SW 1271 (cell line): ENCODE measurements at places on chromosomes 11 and 22.

- DNase-seq: no peak
These were observed 20.7 kb downstream of the DIXDC1 start for GRCh38 chr11:111957663-111958444.

DNA sequence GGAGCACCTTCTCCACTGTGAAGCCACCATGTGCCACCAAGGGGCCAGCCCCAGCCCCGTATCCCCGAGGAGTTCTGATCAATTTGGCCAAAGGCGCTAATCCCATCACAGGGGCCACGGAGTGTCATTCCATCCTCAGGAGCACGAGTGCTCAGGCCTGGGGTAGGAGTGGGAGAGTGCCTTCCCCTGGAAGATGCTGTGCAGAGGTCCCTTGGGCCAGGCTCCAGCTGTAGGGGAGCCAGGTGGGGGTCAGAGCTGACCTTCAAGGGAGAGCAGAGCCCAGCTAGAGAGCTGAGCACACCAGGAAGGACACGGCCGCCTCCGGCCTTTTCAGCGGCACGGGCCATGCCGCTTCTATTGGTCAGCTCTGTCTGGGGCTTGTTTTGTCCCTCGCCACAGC, 1459.9 kb downstream of the BRD1 start:
- no peak for DNase-seq

- no peak for DNase-seq
These were observed 14.0 kb upstream of the SLC43A3 start for GRCh38 chr11:57440744-57441414.

DNA sequence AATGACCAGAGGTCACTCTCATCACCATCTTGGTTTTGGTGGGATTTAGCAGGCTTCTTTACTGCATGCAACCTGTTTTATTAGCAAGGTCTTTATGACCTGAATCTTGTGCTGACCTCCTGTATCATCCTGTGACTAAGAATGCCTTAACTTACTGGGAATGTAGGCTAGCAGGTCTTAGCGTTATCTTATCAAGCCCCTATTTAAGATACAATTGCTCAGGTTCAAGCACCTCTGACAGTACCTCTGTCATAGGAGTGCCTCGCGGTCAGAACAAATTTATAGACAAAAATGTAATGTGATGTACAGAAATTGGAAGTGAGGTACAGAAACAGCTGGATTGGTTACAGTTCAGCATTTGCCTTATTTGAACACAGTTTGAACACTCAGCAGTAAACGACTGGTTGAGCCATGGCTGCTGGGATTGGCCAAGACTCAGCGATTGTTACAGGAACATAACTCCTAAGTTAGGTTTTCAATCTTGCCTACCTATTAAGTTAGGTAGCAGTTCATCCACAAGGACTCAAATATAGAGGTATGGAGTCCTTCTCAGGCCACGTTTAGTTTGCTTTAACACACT, 16.1 kb upstream of the TMEM123 start:
- DNase-seq: no peak

- no peak for DNase-seq
These were observed 106.9 kb upstream of the NAV2 start for GRCh38 chr11:19605520-19606371.

DNA sequence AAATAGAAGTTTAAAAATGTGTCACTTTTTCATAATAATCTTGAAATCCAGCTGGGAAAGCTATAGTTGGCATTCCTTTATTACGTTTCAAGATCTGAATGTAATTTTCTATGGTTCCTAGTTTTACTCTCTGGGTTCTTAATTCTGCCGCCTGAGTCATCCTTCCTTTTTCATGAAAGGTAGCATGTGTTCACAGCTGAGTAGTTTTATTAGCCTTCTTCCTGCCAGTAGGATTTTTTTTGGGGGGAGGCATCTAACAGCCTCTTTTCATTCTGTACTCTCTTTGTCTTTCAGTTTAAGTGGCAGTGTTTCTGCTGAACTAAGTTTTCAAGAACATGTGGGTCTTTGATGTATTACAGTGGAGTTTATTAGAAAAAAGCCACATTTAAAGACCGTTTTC, 36.5 kb downstream of the OR2AG2 start:
- no peak for DNase-seq

- no peak for DNase-seq
These were observed 950.3 kb upstream of the CCDC90B start for GRCh38 chr11:84236436-84236835.

GRCh38 chr11:48050304-48050703, 69.9 kb downstream of the PTPRJ start:
- DNase-seq: no peak

GRCh38 chr11:2235588-2236326, 34.6 kb downstream of the ASCL2 start:
- DNase-seq: no peak

DNA sequence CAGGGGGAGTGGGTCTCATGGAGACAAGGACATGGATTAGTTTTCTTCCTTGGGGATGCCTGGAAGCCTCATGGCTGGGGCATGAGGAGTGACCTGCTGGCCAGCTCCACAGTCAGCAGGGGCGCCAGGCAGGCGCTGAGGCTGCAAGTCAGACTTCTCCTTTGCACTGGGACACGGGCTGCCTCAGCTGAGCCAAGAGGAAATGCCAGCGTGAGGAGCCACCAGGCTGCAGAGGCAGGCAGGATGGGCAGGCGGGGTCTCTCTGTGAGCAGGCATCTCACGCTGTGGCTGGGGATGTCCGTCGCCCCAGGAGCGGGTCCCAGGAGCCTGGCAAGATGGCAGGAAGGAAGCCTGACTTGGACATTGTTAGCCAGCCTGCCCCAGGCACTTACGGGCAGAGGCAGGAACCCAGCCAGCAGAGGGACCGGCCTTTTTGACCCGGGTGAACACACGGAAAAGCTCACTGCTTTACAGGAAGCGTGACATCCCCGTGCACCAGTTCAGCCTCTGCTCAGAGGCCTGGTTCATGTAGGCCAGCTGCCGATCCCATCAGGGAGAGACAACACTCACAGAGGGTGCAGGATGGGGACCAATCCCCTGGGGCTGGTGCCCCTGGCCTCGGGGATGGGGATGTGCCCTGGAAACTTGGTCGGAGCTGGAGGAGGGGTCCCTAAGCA, 10.2 kb downstream of the GNB1L start:
- no peak for DNase-seq

DNA sequence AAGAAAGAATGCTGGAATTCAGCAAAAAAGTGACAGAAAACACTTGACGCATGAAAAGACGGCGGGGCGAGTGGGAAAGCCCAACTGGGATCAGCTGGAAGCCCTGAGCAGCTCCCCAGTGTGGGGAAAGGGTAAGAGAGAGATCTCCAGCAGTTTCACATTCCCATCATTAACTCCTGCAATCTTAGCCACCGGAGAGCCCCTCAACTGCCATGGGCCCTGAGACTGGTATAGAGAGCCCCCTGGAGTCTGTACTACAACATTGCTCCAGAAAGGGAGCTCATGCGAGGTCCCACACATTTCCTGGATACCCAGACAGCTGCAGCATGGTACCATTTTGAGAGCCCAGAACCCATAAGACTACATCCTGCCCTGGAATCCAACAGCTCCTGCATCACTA, 31.1 kb downstream of the MRGPRX4 start:
- no peak for DNase-seq

DNA sequence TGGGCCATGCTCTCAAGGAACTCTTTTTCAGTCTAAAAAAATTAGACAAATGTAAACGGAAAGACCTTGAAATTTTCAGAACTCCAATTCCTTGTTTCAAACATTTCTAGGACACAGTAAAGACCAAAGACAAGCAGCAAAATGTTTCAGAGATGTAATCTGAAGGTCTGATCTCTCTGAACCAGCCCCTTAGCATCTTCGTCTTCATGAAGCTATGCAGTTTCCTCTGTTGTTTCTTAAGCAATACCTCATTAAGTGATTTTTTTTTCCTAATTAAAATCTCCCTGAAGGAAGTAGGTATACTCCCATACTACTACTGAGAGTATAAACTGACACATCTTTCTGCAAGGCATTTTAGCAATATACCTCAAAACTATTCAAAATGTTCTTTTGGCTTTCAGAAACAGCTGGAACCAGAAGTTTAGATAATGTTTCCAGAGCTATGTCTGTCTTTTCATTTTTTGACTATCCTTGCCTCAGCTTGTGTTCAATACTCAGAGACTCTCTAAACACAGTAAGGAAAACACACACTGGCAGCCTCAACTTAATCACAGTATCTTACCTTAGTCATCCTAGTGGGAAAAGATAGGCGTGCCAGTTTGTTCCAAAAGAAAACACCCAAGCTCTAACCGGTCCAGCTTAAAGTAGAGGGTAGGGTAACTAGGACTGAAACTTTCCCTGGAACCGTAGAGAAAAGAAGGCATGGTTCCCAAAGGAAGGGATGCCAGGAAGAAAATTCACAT, 25.1 kb downstream of the SBF2 start:
- DNase-seq: no peak

- no peak for DNase-seq
These were observed 781 bp downstream of the TCIRG1 start for GRCh38 chr11:68039526-68040086.

DNA sequence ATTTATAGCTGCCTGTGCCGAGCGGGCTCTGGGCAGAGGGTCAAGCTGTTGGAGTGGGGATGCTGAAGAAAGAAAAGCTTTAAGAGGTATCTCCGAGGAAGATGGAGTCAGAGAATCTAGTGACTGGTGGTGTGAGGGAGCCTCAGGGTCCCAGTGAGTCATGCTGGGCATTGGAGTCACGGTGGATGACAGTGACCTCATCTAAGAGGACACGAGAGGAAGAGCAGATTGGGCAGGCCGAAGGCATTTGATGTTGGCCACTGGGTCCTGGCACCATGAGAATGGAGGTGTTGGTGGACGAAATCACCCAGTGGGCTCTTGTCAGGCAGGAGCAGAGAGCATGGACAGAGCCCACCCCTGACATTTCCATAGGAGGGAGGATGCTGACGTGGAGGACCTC, 68.4 kb downstream of the TBC1D22A start:
- DNase-seq: no peak

DNA sequence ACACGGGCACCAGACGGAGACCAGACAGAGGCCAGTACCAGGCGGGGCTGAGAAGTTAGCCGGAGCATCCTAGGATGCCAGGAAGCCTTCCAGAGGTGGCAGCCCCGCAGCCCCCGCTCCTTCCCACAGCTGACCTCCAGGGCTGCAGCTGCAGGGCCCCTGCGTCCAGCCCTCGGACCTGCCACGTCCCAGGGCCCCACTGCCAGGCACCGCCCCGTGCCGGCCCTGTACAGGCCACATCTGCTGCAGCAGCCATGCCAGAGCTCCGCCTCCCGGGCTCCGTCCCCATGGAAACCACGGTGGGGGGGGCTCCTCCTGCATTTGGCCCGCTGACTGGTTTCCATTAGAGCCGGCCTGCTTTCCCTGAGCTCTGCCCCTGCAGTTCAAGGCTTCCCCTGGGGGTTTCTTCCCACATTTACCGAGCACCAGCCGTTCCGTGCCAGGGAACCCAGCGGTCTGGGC, 62.5 kb upstream of the PPARA start:
- no peak for DNase-seq

- no peak for DNase-seq
These were observed 8.6 kb downstream of the OR6M1 start for GRCh38 chr11:123797541-123797940.

GRCh38 chr11:129613071-129613470, 202.6 kb upstream of the TMEM45B start:
- DNase-seq: no peak

DNA sequence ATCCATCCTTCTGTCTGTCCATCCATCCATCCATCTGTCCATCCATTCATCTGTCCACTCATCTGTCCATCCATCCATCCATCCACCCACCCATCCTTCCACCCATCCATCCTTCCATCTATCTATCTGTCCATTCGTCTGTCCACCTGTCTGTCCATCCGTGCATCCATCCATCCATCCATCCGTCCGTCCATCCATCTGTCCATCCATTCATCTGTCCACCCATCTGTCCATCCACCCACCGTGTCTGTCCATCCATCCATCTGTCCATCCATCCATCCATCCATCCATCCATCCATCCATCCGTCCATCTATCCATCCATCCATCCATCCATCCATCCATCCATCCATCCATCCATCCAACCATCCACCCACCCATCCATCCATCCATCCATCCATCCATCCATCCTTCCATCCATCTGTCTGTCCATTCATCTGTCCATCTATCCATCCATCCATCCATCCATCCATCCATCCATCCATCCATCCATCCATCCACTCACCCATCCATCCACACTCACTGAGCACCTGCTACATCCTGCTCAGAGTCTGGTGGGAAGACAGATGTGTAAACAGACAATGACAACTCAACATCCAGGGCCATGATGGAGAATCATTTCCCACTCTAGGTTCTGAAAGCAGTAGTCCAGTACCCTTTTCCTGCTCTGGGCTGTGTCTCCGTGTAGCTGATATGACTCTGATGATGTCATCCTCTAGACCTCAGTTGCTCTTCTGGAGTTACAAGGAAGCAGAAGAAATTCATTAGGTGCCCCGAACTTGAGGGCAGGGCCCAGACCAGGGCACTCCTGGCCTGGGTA, 30.8 kb upstream of the MYEOV start:
- DNase-seq: no peak

DNA sequence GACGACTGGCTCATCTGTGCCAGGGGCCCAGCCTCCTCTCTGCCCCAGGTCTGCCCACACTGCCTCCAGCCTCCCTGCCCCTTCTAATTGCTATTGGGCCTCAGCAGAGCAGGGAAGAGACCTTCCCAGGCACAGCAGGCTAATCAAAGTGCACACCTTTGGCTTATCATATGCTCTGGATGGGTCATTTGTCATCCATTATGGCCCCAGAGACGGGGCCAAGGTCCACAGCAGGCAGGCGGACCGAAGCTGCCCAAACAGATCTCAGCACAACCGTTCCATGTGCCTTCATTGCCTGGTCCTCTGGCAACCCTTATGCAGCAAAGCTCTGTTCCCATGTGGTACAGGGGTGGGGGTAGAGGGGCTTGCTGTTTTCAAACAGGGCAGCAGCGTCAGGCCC, 66.6 kb downstream of the TP53I11 start:
- no peak for DNase-seq

- no peak for DNase-seq
These were observed 697.5 kb downstream of the CNTN5 start for GRCh38 chr11:99718291-99718690.

DNA sequence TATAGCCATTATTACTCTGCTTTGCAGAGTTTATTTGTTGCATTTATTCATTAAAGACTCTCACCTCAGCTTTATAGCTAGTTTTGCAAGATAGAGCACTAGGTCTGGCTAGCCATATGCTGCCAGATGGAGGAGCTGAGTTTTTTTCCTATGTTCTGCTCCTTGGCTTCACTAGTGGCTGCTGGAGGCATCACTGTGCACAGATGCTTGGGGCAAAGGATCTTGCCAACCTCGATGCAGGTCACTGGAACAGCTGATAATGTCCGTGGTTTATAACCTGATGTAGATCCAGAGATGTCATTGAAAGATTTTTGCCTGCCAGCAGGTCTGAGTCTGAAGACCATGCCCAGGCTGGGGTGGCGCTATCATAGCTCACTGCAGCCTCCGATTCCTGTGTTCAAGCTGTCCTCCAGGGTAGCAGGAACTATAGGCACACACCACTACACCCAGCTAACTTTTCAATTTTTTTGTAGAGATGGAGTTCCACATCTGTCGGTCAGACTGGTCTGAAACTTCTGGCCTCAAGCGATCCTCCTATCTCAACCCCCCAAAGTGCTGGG, 63.2 kb downstream of the PACS1 start:
- DNase-seq: no peak

GRCh38 chr11:134024420-134025081, 44.3 kb upstream of the JAM3 start:
- no peak for DNase-seq

- no peak for DNase-seq
These were observed 21.7 kb upstream of the PDGFB start for GRCh38 chr22:39266398-39267030.
